Mesothelial cell of epicardium (in vitro differentiated cells): ENCODE measurements at places on chromosomes 11 and 22.
A peak's percentile ranks its signal among the peaks of the same experiment; 100 is the strongest.

DNA sequence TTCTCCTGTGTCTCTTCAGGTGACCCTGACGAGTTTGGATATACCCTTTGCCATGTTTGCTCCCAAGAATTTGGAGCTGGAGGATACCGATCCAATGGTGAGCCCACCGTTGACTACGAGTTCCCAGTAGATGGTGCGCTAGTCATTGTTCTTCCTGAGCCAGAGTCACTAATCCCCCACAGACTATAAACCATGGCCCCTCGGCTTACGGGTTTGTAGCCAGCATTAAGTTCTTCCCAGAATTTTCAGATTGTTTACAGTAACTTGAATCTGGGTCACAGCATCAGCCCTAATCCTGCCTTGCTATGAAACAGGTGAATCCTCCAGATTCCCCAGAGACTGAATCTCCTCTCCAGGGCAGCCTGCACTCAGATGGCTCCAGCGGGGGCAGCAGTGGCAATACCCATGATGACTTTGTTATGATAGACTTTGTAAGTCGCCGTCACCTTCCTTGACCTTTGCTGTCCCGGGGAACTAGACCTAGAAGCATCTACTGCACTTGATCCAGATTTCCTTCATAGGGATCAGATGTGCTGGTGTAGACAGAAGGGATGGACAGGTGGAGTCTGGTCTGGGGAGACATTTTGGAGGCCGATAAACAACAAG lies 31.8 kb downstream of the ARHGAP1 start:
- H3K27me3 ChIP-seq, result no peaks in the 10 kb centered on the region
- peaks cover 22% of the 10 kb centered on the region for H3K4me1 ChIP-seq
- no peak overlapping the region for H3K27ac ChIP-seq
- H3K36me3 ChIP-seq, result peaks cover 46% of the 10 kb centered on the region
- no peak overlapping the region for H3K4me3 ChIP-seq
- no peak for DNase-seq

- H3K4me3 ChIP-seq, result no peak overlapping the region
- peaks cover 18% of the 10 kb centered on the region for H3K4me1 ChIP-seq
- peaks cover 3% of the 10 kb centered on the region for H3K36me3 ChIP-seq
Observed at GRCh38 chr11:9701799-9702198, 37.9 kb downstream of the SWAP70 start.

- no peak for DNase-seq
- H3K36me3 ChIP-seq, result no peaks in the 10 kb centered on the region
- H3K27ac ChIP-seq, result no peak overlapping the region
Observed at GRCh38 chr11:74543991-74544390, 48.4 kb upstream of the POLD3 start.

DNA sequence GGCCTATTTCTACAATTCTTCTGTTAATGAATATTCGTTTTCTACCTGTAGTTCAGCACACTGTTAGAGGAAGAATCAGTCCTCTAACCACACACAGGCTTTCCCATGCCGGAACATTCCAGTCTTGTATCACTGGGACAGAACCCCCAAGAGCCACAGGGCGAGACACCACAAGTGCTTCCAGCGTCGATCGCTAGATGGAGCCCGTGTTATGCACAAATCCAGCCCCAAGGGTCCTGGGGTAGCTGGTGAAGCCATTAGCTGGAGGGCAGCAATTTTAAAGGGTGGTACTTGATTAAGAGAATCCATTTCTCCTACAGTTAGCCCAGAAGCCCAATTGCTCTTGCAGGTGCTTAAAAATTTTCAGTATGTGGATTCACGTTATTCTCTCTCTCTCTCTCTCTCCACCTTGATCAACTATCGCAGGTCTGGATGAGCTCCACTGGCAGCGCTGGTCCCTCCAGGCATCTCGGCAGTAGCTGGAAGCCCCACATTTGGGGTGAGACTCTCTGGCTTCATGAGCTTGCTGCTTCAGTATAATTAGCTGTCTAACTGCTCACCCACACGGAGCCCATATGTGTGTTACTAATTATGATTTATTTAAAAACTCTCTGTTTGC lies 148.2 kb upstream of the SNX19 start:
- H3K27ac ChIP-seq, result no peak overlapping the region
- H3K27me3 ChIP-seq, result peaks cover 64% of the 10 kb centered on the region
- H3K4me1 ChIP-seq, result no peaks in the 10 kb centered on the region
- H3K36me3 ChIP-seq, result no peaks in the 10 kb centered on the region
- peak; percentile 37 for DNase-seq

GRCh38 chr11:12137005-12137690 lies 26.8 kb downstream of the MICAL2 start:
- H3K4me1 ChIP-seq, result peaks cover 11% of the 10 kb centered on the region
- H3K27me3 ChIP-seq, result no peaks in the 10 kb centered on the region
- H3K4me3 ChIP-seq, result no peak overlapping the region
- no peak overlapping the region for H3K27ac ChIP-seq
- H3K36me3 ChIP-seq, result no peaks in the 10 kb centered on the region

GRCh38 chr11:123145220-123145619 lies 49.8 kb downstream of the CLMP start:
- H3K4me3 ChIP-seq, result no peak overlapping the region
- peaks cover 7% of the 10 kb centered on the region for H3K4me1 ChIP-seq
- no peak overlapping the region for H3K27ac ChIP-seq
- no peak for DNase-seq
- H3K27me3 ChIP-seq, result no peaks in the 10 kb centered on the region

GRCh38 chr11:85810521-85810870 lies 445 bp downstream of the SYTL2 start:
- no peak overlapping the region for H3K27ac ChIP-seq
- DNase-seq, result no peak
- no peaks in the 10 kb centered on the region for H3K36me3 ChIP-seq
- H3K4me3 ChIP-seq, result peak overlapping the region; percentile 70
- peaks cover 23% of the 10 kb centered on the region for H3K27me3 ChIP-seq
- peaks cover 17% of the 10 kb centered on the region for H3K4me1 ChIP-seq

- H3K27ac ChIP-seq, result no peak overlapping the region
- H3K4me3 ChIP-seq, result no peak overlapping the region
- DNase-seq, result no peak
- H3K36me3 ChIP-seq, result peaks cover 3% of the 10 kb centered on the region
- H3K4me1 ChIP-seq, result peaks cover 14% of the 10 kb centered on the region
Observed at GRCh38 chr11:85721191-85721590, 35.2 kb upstream of the CCDC89 start.

GRCh38 chr11:93497596-93497995 lies 45.6 kb downstream of the SMCO4 start:
- no peak overlapping the region for H3K4me3 ChIP-seq
- peaks cover 4% of the 10 kb centered on the region for H3K36me3 ChIP-seq
- peaks cover 6% of the 10 kb centered on the region for H3K4me1 ChIP-seq
- no peak overlapping the region for H3K27ac ChIP-seq

DNA sequence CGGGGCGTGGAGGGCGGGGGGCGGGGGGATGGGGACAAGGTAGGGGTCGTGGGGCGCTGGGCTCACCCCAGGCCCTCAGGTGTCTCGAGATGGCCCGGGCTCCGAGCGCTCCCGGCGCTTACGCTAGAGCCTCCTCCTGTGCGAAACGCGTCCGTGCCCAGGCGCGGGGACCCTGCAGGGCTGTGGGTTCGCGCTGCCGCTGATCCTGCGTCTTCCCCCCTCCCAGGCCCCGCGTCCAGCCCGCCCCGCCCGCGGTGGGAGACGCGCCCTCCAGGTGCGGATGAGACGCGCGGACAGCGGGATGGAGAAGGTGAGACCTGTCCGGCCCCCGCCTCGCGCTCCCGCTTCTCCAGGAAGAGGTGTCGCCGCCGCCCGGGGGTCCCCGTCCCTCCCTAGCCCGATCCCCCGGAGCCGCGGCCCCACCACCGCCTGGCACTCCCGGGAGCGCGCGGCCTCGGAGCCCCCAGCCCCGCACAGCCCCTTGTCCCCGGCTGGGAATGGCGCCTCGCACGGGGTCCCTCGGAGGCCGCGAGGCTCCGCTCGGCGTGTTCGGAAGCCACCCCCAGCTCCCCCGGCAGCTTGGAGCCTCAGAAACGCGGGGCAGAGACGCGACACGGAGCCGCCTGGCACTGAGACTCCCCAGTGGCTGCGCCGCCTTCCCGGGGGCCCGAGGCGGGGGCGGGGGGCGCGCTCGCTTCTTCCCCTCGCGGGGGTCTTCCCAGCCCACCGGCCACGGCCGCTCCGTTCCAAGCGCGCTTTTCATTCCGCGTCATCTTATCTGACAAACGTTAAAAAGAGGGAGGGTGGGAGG lies 27.6 kb upstream of the TOLLIP start:
- no peak overlapping the region for H3K27ac ChIP-seq
- no peaks in the 10 kb centered on the region for H3K36me3 ChIP-seq
- peaks cover 13% of the 10 kb centered on the region for H3K4me1 ChIP-seq

- H3K4me1 ChIP-seq, result peaks cover 21% of the 10 kb centered on the region
- H3K4me3 ChIP-seq, result no peak overlapping the region
- DNase-seq, result no peak
- no peaks in the 10 kb centered on the region for H3K36me3 ChIP-seq
- no peaks in the 10 kb centered on the region for H3K27me3 ChIP-seq
- peak overlapping the region; percentile 22 for H3K27ac ChIP-seq
Observed at GRCh38 chr11:134742956-134743819, 331.1 kb upstream of the B3GAT1 start.

- DNase-seq, result no peak
- no peak overlapping the region for H3K27ac ChIP-seq
- H3K4me3 ChIP-seq, result no peak overlapping the region
- peaks cover 25% of the 10 kb centered on the region for H3K27me3 ChIP-seq
- peaks cover 6% of the 10 kb centered on the region for H3K4me1 ChIP-seq
- H3K36me3 ChIP-seq, result no peaks in the 10 kb centered on the region
Observed at GRCh38 chr11:109644152-109644551, 222.2 kb downstream of the C11orf87 start.

DNA sequence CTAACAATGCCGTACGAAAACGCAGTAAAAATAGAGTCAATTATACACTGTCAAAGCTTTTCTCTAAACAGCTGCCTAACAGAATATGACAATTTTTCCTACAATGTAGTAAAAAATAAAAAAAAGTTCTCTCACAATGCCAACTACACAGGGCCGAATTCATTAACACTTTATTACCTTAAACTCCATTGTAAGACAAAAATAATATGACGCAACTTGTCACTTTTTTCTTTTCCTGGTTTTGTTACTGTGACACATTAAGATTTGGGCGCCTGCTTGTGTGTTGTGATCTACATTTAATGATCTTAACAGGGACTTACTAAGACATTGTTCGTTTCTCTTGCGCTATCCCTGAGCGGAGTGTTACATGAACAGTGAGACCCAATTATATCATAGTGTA lies 204.1 kb downstream of the INSC start:
- no peak overlapping the region for H3K27ac ChIP-seq
- H3K4me3 ChIP-seq, result no peak overlapping the region
- no peak for DNase-seq
- H3K4me1 ChIP-seq, result peaks cover 5% of the 10 kb centered on the region

DNA sequence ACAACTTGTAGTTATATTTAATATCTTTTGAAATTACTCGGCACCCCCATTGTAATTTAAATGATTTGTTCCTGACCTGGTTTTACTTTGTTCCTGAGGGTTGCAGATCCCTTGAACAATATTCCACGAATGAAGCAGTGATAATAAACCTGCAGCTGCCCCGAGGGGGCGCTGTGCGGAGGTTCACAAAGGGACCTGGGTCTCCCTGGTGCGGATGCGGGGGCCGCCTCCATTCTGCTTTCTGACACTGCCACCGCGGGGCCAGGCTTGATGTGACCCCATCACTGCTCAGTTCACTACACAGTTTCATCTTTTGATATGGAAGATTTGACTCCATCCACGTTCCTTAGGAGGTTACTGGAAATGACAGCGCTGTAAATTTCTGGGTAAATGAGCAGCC lies 62.9 kb upstream of the PRODH start:
- no peak overlapping the region for H3K27ac ChIP-seq
- peaks cover 70% of the 10 kb centered on the region for H3K27me3 ChIP-seq
- no peak for DNase-seq
- no peak overlapping the region for H3K4me3 ChIP-seq
- no peaks in the 10 kb centered on the region for H3K36me3 ChIP-seq
